Tibial artery (tissue), 4 donors: ENCODE measurements at places on chromosomes 2 and 18.

- DNase-seq = no peak
These were observed 508.9 kb downstream of the FBXO15 start for GRCh38 chr18:73638709-73639108.

DNA sequence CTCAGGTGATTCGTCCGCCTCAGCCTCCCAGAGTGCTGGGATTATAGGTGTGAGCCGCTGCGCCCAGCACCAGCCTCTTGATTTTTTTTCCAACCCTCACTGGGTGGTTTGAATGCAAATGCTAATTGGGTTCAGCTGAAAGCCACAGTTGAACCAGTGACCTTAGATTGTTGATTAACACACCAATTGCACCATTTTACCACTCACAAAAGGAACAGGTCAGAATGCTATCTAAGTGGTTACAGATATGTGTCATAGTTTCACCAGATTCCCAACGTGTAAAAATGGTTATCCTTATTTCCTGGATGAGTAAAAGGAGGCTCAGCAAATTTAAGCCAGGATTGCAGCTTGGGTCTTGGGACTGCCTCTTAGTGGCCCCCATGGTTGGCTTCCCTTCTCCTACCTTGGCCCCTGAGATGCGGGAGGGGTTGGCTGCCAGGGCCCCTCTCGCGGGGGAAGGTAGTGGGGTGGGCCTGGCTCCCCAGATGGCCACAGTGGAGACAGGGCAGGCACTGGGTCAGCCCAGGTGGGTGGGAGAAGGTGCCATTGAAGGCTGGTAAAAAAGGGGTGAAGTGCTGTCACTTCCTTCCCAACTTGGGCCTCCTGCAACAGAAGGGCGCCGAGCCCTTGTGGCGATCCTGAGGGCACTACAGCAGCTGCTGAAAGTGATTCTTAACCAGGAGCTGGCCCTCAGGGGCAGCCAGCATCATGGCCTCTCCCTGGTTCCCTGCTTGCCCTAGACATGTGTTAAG is 164.9 kb upstream of the HAAO start:
- no peak for DNase-seq

- DNase-seq = no peak
These were observed 673.1 kb upstream of the VRK2 start for GRCh38 chr2:57373530-57373929.

DNA sequence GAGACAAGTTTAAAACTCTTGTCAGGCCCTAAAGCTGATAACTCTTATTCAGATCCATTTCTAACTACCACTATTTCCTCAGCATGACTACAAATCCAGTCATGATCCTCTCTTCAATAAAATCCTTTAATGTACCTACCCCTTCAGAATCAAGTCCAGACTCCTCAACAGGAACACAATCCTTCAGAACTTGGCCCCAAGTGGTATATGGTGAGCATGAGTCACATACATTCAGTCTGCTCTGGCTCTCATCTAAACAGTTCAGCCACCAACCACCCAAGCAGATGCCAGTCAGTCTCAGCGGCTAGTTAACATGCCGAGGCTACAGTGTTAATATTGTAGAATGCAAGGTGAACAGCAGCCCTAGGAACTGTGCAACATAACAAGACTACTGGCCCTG is 9.7 kb downstream of the LMAN2L start:
- no peak for DNase-seq

GRCh38 chr18:11990539-11990938 is 9.2 kb downstream of the IMPA2 start:
- DNase-seq = no peak

DNA sequence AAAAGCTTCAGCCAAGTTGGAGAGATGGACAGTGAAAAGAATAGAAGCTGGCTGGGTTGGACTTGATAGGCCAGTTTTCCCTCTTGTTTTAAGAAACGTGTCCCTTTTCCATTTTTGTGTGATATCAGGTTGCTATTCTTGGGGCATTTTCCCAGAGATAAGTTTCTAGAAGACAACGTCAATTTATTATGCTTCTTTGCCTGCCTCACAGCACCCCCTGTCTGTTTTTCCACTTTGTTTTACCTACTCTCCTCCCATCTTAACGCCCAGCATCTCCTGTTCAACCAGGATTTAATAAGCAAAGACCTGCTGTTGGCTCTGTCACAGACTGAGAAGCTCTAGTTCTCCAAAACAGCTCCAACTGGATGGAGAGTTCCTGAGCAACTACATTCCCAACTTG is 317.8 kb upstream of the ZNF521 start:
- no peak for DNase-seq

GRCh38 chr2:186486651-186487647 is 889 bp downstream of the ZC3H15 start:
- no peak for DNase-seq

DNA sequence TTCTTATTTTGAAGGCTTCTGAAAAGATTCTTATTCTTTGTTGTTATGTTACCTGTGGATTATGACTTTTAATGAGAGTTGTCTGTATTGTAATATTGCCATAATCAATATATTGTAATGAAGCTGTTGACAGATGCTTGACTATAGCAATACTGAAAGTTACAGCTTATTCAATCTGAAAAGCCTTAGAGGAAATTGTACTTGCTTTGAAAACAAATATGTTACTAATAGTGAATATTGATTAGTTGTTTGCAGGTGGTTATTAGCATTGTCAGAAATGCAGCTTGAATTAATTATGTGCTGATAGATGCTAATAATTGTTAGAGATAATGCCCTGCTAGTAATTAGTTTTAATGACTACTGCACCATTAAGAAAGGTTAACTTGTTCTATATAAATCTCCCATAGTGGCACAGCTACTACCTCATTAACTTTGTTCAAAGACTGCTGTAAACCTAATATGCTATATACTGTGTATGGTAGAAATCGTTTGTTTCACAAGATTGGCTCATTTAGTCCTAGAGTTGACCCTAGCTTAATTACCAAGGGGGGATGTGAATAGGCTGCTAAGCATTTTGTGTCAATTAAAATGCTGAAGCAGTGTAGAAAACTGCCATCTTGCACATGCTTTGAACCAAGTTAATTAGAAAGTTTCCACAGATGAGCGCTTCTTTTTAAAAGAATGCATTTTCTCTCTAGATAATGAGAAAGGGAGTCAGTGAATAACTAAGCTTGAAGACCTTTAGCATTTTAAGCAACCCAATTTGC is 30.5 kb downstream of the SLC39A10 start:
- no peak for DNase-seq
